ENCODE measurements at places on chromosomes 4 and X.

- no peak for DNase-seq
These were observed 76.2 kb downstream of the GSTCD start for GRCh38 chr4:105784761-105785160.

DNA sequence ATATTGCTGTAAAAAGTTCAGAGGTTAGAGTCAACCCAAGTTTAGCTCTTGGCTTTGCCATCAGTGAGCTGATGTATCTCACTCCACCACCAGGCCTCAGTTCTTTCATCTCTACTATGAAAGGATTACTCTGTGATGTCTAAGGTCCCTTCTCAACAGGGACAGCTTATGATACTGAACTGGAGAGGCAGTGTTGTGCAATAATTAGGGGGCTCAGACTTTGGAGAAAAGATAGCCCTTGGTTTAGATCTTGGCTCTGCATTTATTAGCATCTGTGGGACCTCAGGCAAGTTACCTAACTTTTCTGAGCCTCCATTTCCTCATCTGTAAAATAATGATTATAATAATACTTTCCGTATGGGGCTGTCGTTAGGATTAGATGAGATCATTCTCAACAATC is 89.0 kb downstream of the COL4A6 start:
- DNase-seq: no peak

DNA sequence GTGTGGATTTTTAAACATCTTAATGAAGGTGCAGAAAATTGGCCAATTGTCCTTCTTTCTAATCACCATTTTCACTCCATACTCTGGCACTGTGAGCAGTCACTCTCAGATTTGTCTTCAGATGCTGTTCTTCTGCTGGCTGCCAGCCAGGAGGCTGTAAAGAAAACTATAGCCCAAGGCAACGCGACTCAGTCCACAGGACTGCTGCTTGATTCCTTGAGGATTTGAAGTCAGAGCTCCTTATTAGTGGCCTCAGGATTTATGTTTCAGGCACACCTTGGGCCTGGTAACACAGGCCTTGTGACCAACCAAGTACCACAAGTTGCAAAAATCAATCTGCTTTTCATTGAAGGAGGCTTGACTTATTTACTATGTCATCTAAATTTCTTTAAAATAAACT is 342.6 kb downstream of the GPM6A start:
- peak; percentile 31 for DNase-seq

DNA sequence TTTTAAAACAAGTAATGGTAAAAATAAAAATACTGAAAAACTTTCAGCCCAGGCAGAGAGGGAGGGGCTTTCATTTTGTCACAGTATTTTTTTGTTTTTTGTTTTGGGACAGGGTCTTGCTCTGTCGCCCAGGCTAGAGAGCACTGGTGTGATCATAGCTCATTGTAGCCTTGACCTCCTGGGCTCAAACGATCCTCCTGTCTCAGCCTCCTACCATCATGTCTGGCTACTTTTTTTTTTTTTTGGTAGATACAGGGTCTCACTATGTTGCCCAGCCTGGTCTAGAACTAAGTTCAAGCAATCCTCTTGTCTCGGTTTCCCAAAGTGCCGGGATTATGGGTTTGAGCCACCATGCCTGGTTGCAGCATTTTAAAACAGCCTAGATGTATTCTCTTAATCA is 40.8 kb upstream of the FAT1 start:
- no peak for DNase-seq

GRCh38 chr4:17280261-17281018 is 231.4 kb downstream of the QDPR start:
- no peak for DNase-seq

DNA sequence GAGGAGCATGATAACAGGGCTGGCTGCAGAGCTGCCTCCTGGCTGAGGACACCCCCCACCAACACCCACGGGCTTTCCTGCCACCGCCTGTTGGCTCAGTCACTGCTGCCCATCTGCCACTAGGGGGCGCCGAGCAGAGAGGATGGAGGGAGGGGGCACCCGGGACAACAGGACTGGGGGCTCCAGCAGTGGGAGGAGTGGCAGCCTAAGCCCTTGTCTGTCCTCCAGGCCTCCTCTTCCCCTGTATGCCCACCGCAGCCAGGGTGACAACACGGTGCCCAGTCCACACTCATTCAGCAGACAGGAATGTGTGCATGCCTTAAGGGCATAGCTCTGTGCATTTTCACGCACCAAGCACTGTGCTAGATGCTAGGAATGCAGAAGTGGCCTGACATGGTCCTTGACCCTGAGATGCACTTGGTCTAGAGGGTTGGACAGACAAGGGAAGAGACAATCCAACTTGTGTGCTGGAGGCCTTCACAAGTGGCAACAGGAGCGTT is 149.9 kb downstream of the AMMECR1 start:
- DNase-seq: peak; percentile 44

All from RCC 7860 (cell line).